ENCODE measurements at places on chromosomes 2 and 18. TPM values are rescaled to one million over a fixed set of nuclear protein-coding genes. Genes with fewer than 3 reads are reported as not detected.

The RFX8 gene
- 0.77 TPM for total RNA-seq

The CTAGE1 gene
- total RNA-seq: not detected

The EVX2 gene
- total RNA-seq: not detected

DNA sequence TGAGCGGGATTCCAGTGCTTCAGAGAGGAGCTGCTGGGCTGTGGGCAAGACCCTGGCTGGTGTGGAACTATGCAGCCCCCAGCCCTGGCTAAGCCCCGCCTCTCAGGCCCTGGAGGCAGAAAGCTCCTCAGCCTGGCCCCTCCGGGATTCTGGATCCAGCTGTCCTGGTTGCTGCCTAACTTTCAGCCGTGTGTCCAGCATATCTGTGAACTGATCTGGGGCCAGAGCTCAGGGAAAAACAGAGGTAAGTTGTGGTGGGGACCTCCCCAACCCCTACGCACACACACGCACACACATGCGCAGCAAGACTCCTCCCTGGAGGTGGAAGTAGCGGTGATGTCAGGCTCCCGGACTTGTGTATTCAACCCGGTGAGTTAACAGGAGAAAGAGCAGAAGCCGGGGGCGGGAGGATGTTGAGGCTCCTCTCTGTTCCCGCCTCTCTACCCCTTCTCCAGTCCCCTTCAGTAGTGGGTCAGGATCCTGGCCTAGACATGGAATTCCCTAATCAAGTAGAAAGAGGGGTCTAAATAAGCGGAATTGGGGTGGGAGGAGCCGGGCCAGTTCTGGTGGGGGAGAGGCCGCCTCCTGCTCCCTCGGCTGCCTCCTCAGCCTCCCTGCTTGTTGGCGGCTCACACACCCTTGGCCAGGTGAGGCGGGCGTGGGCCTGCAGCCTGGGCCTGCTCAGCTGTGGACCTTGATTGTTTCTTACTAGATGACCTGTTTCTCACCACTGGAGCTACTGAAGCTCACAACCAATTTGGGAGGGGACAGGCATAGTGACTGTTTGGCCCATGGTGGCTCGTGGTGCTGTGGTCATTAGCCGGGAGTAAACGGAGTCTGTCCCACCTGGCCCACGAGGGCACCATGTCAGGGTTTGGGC lies 33.4 kb downstream of the SIX2 start:
- DNase-seq: no peak

GRCh38 chr2:16407358-16407757 lies 258.3 kb downstream of the CYRIA start:
- no peak for DNase-seq

The NT5C1B gene
- total RNA-seq: not detected

The DNAJC10 gene
- total RNA-seq: 49.0 TPM

The CPLX4 gene
- not detected for total RNA-seq

DNA sequence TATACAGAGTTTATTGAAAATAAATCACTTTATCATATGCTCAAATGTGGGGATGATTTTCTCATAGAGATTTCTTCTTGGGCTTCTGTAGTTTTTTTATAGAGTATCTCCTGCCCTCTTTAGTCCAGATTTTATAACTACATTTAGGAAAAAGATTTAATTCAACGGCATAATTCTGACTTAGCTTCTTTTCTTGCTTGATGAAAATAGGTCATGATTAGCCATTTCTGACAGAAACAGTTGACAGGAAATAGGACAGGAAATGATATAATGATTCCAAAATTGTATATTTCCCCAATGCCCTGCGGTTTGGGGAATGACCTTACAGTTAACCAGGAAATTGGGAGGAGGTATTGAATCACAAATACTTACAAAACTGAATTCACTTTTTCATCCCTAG lies 1531.9 kb upstream of the ACVR2A start:
- peak; percentile 52 for DNase-seq

- peak; percentile 54 for DNase-seq
Measured at GRCh38 chr18:644395-645004, 13.0 kb upstream of the TYMS start.

GRCh38 chr2:5867056-5867455 lies 174.9 kb downstream of the SOX11 start:
- no peak for DNase-seq

The SLC14A1 gene
- total RNA-seq: 6.9 TPM

GRCh38 chr2:114068438-114068837 lies 178.5 kb downstream of the ACTR3 start:
- no peak for DNase-seq

DNA sequence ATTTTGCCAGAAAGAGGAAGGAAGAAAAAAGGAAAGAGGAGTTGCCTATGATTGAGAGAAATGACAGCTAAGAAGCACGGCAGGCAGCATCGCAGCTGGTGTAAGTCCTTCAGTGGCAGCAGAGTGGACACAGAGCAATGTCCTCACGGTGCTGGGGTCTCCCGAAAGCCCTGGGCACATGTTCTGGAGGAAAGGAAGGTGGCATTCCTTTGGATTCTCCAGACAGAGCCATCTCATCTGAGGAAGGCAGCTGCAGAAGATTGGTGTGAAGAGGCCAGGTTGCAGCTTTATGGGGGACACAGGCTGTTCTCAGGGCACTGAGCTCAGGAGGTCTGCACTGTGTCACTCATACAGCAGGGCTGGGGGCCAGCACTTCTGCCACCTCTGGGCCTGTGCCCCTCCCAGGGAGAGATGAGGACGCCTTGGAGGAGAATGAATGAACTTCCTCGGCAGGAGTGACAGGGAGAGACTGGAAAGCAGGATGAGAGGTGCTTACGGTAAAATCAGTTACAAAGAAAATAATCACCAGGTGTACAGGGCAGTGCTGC lies 252.0 kb upstream of the MYT1L start:
- DNase-seq: no peak

DNA sequence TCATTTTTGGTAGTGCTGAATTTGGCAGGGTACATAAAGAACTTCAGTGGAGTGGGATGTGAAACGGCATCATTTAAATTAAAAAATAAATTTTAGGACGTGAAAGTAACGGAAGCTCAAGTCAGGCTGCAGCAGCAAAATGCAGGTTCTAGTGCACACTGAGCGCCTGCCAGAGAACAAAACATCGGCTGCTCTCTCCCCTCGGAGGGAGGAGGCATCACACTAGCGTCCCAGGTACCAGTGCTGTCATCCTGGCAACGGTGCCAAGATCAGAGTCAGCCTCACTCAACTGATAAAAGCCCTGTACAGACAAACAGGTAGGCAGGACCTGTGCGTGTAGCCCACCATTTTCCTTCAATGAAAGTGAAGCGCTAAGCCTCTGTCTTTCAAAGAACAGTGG lies 261.5 kb downstream of the PTGR3 start:
- no peak for DNase-seq

DNA sequence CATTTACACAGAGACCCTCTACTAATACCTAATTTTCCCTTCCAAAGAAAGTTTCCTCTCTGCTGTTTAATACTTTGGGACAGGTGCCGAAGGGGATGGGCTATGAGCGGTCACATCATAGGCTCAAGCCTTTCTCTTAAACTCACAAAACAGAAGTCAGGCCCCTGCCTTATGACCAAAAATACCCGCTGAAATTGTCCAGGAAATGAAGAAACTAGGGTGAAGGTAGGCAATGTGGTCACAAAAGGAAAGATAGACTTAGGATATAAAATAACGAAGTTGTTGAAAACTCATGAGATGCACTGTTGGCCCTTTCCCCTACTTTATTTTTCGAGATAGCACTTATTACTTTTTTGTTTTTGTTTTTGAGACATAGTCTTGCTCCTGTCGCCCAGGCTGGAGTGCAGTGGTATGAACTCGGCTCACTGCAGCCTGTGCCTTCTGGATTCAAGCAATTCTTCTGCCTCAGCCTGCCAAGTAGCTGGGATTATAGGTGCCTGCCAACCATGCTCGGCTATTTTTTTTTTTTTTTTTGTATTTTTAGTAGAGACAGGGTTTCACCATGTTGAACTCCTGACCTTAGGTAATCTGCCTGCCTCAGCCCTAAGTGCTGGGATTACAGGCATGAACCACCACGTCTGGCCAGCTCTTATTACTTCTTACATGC lies 16.3 kb downstream of the SLC8A1 start:
- peak; percentile 68 for DNase-seq

The SH3RF3 gene
- total RNA-seq: 11.7 TPM

DNA sequence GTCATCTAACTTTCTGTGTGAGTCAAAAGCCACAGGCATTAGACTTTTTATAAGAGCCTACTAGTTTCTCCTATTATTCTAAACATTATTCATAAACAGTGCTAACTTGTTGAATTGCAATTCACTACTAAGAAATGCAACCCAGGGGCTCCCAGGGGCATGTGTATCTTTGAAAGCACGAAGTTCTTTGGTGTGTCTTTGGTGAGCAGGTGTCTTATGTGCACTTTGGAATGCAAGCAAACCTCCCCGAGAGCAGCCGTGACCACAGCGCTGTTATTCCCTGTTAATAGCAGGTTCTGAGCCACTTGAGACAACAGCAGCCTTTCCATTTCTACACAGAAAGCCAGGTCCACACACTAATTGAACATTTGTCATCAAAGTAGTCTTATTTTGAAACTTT lies 123.5 kb downstream of the PRKRA start:
- no peak for DNase-seq

The MALT1 gene
- total RNA-seq: 24.2 TPM

DNA sequence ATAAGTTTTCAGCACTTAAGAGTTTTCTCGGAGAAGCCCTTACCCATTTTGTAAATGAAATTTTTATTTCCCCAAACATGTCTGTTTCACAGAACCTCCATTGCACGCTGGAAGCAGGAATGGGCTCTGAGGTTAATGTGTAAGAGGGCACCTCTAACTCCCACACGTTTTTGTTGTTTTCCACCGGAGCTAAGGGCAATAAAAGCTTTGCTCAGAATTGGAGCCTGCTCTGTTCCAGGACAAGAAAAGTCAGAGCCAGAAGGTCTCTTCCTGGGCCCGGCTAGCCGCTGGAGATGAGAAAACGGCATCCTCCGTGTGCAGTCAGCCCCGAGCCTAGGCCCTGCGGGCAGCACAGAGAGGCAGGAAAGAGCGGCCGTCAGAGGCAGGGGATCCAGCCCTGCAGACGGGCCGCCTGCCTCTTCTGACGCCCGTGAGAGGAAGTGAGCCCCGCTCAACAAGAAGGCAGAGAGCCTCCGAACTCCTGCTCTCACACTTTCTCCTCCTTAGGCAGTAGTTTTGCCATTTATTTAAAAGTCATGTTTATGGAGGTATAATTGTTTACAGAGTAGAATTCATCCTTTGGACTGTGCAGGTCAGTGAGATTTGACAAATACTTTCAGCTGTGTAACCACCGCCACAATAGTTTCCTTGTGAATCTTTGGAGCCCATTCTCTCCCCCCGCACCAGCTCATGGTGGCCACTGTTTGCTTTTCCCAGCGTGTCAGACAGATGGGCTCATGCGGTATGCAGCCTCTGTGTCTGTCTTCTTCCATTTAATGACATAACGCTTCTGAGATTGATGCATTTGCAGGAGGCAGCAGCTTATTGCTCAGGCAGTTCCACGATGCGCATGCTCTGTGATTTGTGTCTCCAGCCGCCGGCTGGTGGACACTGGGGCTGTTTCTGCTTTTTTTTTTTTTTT lies 117.3 kb downstream of the GALR1 start:
- DNase-seq: peak; percentile 57

- peak; percentile 31 for DNase-seq
Measured at GRCh38 chr2:11710632-11711353, 35.6 kb upstream of the LPIN1 start.

GRCh38 chr2:15498554-15498953 lies 62.6 kb downstream of the NBAS start:
- DNase-seq: no peak

GRCh38 chr2:95031076-95031725 lies 5.7 kb downstream of the MAL start:
- DNase-seq: peak; percentile 38

- DNase-seq: no peak
Measured at GRCh38 chr2:121776885-121777698, 21.6 kb downstream of the TSN start.

The ADAM23 gene
- total RNA-seq: 0.22 TPM

DNA sequence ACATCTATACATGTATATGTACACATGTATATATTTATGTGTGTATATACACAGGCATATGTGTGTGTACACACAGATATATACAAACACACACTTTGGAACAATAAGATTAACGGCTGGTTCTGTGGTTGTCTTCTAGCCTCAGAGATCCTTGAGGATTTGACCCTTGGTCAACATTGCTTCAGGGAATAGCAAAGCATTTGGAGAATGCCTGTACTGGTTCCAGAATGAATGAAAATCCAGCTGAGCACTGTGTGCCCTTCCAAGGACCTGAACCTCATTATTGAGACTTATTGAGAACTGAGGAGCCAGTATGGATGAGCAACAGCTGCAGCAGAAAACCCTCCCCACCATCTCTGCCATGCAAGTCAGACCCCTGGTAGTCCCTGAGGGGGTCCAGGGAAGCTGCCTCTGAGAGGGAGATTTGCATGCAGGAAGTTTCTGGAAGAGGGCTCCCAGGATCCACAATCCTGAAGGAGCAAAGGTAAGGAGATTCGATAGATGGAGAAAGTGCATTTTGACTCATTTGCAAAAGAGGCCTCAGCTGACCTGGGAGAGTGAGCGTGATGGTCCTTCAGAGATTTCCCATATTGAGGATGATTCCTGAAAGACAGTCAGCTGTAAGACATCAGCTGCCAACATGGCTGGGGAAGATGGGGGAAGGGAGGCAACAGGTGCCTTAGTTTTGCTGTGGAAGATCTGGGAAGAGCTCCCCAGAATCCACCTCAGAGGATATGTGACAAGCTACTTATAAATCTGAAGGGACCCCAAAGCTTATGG lies 166.6 kb upstream of the NCKAP5 start:
- DNase-seq: no peak

The OXER1 gene
- not detected for total RNA-seq

GRCh38 chr2:69755862-69756467 lies 14.0 kb downstream of the ANXA4 start:
- peak; percentile 97 for DNase-seq

GRCh38 chr2:99495115-99495860 lies 5.5 kb upstream of the REV1 start:
- DNase-seq: no peak

DNA sequence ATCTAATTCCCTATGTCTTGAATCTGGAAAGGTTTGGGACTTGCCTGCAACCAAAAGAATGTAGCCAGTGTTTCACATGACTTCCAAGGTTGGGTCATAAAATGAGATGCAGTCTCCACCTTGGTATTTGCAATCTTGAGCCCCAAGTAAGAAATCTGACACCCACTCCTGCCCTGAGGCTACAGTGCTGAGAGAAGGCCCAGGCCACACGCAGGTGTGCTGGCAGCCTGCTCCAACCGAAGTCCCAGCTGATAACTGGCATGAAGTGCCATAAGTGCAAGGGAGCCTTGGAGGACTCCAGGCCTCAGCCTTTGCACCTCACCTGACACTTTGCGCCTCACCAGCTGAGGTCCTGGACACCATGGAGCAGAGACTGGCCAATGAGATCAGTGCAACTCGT lies 182.7 kb downstream of the ANAPC1 start:
- DNase-seq: peak; percentile 75

- no peak for DNase-seq
Measured at GRCh38 chr2:239181903-239182581, 218.8 kb downstream of the HDAC4 start.

GRCh38 chr18:12862467-12862866 lies 21.6 kb downstream of the PTPN2 start:
- DNase-seq: peak; percentile 82

- peak; percentile 94 for DNase-seq
Measured at GRCh38 chr2:29165362-29166241, 50.4 kb downstream of the CLIP4 start.

Measured in PC-3 (cell line).